ENCODE measurements at places on chromosomes 12 and 14.

GRCh38 chr12:111570084-111570961 lies 28.8 kb downstream of the ATXN2 start:
- no peak for DNase-seq

GRCh38 chr12:18923721-18924120 lies 185.8 kb downstream of the CAPZA3 start:
- no peak for DNase-seq

DNA sequence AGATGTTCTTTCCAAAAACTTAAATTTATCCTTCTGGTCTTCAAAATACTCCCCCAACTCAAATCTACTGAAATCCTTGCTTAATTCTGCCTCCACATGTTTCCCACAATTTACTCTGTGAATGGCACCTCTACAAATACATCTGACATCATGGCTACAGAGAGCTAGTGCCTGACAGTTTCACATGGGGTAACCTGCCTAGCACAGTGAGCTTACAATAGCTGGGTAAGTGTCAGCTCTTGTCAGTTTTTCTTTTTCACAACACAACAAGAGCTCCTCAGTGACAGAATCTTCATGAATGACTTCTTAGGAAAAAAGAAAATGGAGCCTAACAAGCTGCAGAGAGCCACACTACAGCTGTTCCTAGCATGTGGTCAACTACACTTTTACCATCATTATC lies 54.4 kb downstream of the NIN start:
- no peak for DNase-seq

GRCh38 chr14:76977793-76978720 lies 50.5 kb downstream of the IRF2BPL start:
- peak; percentile 91 for DNase-seq

GRCh38 chr12:111741235-111741812 lies 25.4 kb upstream of the ALDH2 start:
- no peak for DNase-seq

DNA sequence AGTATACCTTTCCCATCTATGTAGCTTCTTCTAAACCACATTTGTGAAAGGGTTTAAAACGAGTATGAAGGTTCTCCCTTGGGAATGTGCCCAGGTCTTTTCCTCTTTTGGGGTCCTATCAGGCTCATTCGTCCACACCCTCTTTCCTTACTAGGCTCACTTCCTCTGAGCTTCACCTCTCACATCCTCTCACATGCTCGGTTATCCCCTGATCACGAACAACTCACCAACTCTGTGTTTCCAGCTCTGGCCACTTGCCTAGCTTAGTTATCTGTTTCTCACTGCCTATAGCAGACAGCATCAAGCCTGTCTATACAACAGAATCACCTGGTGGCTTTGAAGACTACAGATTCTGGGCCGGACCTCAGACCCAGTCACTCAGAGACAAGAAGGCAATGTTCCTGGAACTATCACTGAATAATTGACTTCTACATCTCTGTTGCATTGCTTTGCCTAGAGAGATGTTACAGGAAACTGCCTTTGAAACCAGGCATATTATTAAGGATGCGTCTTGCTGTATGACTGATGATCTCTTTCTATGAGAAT lies 158.2 kb downstream of the FOXN3 start:
- DNase-seq: peak; percentile 22

DNA sequence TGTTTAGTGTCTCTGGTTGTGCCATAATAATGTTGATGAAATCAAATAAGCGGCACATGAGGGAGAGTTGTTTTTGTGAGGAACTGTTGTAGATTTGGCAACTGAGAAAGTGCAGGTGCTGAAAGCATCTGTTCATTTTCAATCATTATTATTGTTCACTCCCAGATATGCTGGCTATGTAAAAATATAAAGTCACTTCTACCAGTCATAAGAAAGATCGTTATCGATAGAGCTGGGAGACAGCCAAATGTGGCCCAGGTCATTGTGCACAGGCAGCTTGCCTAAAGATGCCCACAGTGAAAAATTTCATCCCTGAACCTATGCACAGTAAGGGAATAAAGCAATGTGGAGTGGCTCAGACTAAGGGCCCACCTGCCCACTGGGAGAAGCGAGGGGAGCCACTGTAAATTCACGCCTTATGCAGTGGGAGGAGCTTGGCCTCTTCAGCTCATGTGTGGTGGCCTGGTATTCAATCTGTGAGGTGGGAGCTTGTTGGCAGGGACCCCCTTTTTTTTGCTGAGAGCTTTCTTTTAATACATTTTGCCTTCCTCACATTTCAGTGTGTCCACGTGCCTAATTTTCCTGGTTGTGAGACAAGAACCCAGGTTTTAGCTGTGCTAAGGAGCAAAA lies 1490.8 kb upstream of the TMEM132C start:
- no peak for DNase-seq

DNA sequence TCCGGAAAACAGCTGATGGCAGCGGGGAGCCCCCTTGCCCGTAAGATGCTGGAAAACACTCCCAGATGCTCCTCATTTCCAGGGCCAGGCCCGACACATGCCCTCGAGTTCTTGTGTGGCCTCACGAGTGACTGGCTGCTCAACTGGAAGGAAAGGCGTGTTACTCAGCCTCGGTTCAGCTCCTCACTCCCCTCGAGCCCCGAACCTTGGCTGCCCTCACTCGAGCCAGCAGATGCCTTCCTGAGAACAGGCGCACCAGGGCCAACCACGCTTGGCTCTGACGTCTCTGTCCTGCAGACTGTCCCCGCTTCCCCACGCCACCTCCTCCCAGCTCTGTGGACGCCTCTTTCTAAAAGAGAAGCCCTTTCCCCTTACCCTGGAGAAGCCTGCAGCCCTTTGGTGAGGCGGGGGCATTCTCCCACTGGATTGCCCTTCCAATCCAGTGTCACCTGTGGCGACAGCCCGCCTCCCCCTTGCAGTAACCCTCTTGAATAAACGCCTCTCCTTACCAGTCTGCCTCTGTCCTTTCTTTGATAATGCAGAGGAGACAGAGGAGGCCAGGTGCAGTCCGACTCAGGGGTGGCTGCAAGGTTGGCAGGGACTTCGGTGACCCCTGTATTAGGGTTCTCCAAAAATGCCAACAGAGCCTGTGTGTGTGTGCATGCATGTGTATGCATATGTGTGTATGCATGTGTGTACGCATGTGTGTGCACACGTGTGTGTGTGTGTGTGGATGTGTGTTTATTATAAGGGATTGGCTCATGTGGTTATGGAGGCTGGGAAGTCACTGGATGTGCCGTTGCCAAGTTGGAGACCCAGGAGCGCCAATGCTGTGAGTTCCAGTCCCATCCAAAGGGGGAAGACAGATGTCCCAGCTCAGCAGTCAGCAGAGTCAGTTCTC lies 166.3 kb downstream of the KIF26A start:
- no peak for DNase-seq

Data from naive B cell (primary cell).